LHCN-M2 (cell line): ENCODE measurements at places on chromosomes 5 and 9. TPM values are rescaled to one million over a fixed set of nuclear protein-coding genes. Genes with fewer than 3 reads are reported as not detected.

- no peak for DNase-seq
Observed at GRCh38 chr9:136939431-136939995, 5.0 kb downstream of the FBXW5 start.

DNA sequence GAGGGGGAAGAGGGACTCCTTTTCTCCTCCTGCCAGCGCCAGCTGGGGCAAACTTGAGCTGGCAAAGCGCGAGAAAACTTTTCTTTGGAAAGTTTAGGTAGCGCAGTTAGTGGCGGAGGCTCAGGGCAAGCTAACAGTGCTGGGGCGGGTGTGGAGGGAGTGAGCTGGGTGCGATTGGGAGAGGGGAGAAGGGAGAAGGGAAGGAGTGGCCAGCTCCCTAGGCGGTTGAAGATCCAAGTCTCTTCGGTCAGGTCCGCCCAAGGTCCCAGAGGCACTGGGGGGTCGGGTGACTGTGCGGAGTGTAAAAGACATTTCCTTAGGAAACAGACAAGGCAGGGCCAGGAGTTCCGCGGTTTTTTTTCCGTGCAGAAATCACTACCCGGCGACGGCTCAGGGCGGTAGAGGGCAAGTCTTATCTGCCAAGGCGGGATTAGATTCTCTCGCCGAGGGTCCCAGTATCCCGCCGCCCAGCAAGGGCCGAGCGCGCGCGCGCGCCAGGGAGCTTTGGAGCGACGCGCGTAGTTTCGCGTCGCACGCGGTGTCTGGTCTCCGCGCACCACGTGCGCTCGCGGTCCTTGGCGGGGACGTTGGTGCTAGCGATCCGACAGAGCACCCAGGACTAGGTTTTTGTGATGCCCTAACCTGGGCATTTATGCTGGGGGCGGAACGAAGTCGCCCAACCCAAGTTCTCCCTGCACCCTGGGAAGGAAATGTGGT is 33.6 kb upstream of the NFIB start:
- DNase-seq = peak; percentile 31

DNA sequence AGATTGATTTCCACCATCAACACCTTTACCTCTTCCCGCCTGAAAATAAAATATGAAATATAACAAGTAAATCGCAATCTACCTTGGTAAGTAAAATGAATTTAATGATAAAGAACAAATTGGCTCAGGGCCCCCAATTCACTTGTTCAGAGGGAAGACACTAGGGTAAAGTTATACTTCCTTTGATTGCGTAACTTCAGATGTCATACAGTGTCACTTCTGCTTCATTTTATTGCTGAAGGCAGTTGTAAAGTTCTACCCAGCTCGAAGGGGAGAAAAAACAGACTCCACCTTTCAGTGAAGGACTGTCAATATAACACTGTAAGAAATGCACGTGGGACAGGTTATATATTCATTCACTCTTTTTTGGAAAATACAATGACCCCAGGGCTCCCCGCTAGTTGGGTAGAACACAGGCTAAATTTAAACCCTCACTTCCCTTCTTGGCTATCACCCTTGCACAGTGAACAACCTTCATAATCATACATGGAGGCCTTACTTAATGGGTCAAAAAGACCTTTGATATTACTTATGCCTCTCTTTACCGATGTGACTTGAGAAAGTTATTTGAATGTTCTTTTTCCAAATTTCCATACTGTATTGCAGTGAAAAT is 848.8 kb downstream of the MAT2B start:
- no peak for DNase-seq

DNA sequence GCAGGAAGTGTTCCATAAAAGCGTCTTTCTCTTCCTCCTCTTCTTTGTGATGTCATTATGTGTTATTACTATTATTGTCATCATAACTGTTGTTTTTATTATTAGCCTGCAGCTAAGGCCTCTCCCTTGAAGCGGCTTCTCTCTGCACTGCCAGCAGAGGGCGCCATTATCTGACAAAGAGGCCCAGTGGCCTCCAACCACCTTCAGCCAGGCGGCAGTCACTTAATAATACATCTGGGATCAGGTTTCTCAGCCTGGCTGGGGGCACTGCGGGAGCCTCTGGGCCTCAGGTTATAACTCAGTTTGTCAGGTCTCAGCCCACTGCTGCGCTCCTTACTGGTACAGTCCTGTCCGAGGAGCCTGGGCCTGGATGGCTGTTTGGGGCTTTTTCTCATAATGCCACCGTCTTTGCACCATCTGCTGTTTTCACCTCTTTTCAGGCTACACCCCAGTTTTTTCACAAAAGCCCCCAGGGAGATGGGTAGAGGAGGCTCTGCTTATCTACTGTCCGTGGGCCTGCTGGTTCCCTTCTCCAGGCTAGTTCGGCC is 281.9 kb downstream of the NSG2 start:
- DNase-seq = peak; percentile 43

DNA sequence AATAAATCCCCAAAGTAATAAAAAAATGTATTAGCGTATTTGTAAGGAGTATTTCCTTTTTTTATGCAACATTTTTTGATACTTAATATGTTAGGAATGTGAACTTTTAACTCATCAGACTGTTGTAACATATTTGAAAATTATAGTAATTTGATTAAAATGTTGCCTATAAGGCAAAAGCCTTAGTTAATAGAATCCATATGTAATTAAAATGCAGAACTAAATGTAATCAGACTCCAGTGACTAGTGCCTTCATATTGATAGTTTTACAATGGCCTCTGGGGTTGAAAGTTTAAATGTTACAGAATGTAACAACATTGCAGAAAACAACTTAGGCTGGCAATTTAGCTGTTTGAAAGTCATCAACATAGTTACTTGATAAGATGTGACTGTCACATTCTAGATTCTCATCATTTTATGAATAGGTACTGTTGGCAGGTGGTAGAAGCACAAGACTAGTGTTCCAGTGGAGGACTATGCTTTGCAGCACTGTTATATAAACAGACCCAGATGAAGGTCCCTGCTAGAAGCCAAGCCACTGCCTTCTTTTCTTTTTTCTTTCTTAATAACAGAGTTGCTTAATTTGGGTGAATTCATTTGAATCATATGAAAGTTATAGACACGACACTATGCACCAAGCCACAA is 382.9 kb downstream of the CCDC171 start:
- no peak for DNase-seq

DNA sequence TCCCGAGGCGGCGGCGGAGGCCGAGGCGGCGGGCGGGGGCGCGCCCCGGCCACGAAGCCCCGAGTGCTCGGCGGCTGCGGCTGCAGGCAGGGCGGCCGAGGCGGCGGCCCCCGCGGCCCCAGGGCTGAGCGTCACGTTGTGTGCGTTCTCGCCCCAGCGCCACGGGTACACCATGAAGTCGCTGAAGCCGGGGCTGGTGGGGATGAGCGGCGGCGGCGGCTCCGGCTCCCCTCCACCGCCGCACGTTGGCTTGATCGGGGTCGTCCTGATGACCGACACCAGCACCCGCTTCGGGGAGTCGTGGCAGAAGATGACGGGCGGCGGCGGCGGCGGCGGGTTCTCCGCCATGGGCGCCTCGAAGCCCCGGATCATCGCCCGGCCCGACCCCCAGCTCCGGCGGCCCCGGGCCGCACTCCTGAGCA is 498 bp downstream of the ZNF367 start:
- no peak for DNase-seq

DNA sequence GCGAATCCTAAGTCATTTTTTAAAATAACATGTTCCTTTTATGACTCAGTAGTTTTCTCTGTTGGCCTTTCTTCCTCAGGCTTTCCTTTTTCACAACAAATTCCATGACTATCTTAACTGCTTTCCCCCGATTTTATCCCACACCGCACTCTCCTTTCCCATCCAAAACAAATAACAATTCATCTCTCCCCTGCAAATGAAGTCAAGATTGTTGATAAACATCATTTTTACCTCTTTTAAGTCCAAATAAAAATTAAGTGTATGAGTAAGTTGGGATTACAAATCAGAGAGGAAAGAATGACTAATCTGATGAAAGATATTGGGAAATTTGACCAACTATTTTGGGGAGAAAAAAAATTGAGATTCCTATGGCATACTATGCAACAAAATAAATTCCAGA is 47.3 kb downstream of the SEC61B start:
- DNase-seq = peak; percentile 31

DNA sequence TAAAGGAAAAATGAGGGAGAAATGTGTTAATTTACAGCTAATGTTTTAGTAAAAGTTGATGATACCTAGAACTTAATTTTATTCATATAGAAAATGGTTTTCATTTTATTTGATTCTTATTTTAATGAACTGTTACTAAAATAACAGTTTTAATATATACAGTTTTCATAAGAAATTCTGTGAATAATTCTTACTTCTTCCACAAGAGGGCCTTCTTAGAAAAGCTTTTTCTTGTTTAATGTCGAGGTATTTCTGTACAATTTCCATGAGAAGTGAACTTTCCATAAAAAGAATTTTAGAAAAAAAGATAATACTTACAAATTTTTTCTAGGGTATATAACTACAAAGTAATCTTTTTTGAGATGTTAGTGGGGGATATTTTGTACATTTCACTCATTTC is 73.9 kb downstream of the KLF9 start:
- DNase-seq = peak; percentile 15

GRCh38 chr9:114823441-114823840 is 17.6 kb upstream of the TNFSF15 start:
- DNase-seq = no peak

DNA sequence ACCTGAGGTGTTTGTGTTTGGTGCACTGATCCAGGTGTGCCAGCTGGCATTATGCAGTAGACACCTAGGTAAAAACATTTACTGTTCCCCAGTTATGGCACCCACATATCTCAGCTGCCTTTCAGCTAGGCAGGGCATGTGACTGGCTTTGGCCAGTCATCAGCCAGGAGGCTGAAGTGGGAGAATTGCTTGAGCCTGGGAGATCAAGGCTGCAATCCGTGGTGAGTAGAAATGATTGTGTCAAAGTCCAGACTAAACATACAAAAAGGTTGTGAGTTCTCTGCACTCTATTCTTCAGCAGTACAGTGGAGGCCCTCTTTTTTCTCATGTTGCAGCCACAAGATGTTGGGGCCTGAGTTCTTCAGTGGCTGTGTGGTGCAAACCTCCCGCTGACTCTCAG is 3.2 kb upstream of the FBLL1 start:
- DNase-seq = no peak

- no peak for DNase-seq
Observed at GRCh38 chr5:180180846-180181245, 28.2 kb downstream of the RASGEF1C start.

DNA sequence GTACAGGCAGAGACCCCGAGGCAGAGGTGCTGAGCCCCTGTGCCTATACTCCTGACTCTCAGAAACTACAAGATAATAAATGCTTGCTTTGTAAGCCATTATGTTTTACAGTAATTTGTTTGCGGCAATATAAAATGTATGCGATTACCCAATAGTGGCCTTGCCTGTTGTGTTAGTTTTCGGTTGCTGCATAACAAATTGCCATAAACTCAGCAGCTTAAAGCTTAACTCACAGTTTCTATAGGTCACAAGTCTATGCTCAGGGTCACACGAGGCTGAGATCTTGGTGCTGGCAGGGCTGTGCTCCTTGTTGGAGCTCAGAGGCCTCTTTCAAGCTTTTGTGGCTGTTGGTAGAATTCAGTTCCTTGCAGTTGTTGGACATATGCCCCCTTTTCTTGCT is 114.8 kb downstream of the COL23A1 start:
- DNase-seq = no peak

DNA sequence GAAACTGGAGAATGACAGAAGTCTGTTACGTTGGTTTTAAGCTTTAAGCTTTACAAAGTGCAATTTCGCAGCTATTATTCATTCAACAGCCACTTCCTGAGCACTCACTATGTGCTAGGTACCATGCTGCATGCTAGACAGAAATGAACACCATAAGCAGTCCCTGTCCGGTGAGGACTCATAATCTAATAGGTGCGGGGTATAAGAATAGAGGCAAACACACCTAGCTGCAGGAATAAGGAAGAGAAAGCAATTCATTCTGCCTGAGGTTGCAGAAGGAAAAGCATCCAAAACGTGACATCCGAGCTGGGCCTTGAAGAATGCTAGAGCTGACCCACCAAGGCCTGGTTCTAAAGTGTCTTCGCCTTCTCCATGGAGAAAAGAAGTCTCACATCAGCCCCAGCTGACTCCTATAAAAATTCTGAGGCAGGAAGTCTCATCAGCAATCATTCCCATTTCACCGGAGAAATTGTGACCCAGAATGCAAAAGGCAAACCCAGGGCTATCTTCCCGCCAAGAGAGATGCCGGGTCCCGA is 542 bp downstream of the FKBP15 start:
- DNase-seq = peak; percentile 14

- peak; percentile 92 for DNase-seq
Observed at GRCh38 chr5:34923694-34924461, 5.5 kb upstream of the DNAJC21 start.

DNA sequence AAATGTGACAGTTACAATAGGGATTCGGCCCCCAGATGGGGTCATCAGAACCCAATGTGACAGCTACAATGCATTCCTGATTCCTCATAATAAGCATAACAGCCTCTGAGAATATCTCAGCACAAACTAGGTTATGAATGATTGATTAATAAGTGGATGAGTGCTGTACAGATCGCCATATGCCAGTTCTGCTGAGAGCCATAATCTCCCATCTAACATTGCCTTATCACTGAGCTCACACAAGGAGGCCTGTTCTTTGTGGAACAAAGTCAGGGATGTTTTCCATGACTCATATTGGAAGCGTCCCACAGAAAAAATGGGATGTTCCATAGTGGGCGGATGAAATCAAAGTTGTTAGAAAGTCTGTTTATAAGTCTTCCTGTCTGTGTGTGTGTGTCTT is 89.6 kb downstream of the KIF4B start:
- DNase-seq = peak; percentile 43

GRCh38 chr5:122775550-122776542 is 966 bp downstream of the SNX2 start:
- peak; percentile 5 for DNase-seq

- DNase-seq = no peak
Observed at GRCh38 chr5:26884481-26884880, 153.9 kb downstream of the CDH9 start.

The PLPPR1 gene
- total RNA-seq = not detected in 2 replicates

The CBY3 gene
- not detected in 2 replicates for total RNA-seq

The GNE gene
- total RNA-seq = 25.7 and 26.1 TPM in 2 replicates

The ANGPTL2 gene
- 13.5 and 36.2 TPM in 2 replicates for total RNA-seq

The F12 gene
- 3.1 and 3.6 TPM in 2 replicates for total RNA-seq

The PCDHA10 gene
- not detected in 2 replicates for total RNA-seq

The RMRP gene
- 5,651 and 6,728 TPM in 2 replicates for total RNA-seq

The DNAH5 gene
- 0.75 and 1.3 TPM in 2 replicates for total RNA-seq
